PC-3 (cell line): ENCODE measurements at places on chromosomes 3 and 15.

GRCh38 chr15:68278595-68279405 is 1.3 kb downstream of the FEM1B start:
- DNase-seq, result peak; percentile 32

DNA sequence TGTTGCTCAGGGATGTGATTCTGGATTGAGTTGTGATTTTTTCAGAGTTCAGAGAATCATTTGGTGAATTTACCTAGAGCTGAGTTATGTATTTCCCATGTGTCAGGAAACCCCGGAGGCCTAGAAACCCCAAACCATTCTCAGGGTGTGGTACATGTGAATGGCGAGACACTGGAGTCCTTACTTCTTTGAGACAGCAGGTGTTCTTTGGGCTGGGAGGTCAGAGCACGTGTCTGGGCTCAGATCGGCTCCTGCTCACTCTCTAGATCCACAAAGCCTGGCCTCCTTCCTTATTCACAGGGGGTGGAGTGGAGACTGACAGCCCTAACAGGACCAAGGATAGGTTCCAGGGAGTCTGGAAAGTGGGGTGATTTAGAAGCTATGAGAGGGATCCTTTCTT is 145.8 kb downstream of the CHDH start:
- DNase-seq, result no peak

GRCh38 chr15:57415602-57416001 is 39.3 kb downstream of the CGNL1 start:
- no peak for DNase-seq

GRCh38 chr3:129577925-129578786 is 28.3 kb downstream of the PLXND1 start:
- no peak for DNase-seq

- peak; percentile 62 for DNase-seq
These were observed 25.3 kb downstream of the ADGRG7 start for GRCh38 chr3:100634493-100635272.
